Naive thymus-derived CD4-positive, alpha-beta T cell (primary cell): ENCODE measurements at places on chromosomes 16 and 17.

DNA sequence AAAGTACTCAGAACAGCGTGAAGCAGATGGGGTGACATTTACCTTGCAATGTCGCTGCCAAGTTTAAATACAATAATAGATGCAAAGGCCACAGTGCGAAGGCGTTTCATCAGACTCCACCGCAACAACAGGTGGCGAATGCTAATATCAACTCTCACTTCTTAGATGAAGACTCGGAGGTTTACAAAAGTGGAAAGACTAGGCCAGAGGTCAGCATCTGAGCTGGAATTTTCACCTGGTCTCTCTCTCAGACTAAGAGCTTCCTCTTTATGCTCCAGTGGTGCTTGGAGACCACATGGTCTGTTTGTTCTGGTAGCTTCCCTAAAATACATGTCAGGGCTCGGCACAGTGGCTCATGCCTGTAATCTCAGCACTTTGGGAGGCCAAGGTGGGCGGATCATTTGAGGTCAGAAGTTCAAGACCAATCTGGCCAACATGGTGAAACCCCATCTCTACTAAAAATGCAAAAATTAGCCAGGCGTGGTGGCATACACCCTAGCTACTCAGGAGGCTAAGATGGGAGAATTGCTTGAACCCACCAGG is 169.1 kb downstream of the XYLT1 start:
- no peaks in the 10 kb centered on the region for H3K27me3 ChIP-seq
- H3K27ac ChIP-seq: no peak overlapping the region
- no peaks in the 10 kb centered on the region for H3K36me3 ChIP-seq
- peaks cover 4% of the 10 kb centered on the region for H3K4me1 ChIP-seq

GRCh38 chr17:34478244-34478643 is 101.1 kb upstream of the TMEM132E start:
- no peak overlapping the region for H3K27ac ChIP-seq
- no peak overlapping the region for H3K4me3 ChIP-seq
- DNase-seq: no peak
- no peaks in the 10 kb centered on the region for H3K27me3 ChIP-seq
- no peaks in the 10 kb centered on the region for H3K36me3 ChIP-seq

GRCh38 chr17:78284146-78284545 is 52.7 kb downstream of the TMEM235 start:
- no peak overlapping the region for H3K4me3 ChIP-seq
- DNase-seq: no peak
- H3K36me3 ChIP-seq: no peaks in the 10 kb centered on the region
- H3K27ac ChIP-seq: no peak overlapping the region
- H3K27me3 ChIP-seq: no peaks in the 10 kb centered on the region

DNA sequence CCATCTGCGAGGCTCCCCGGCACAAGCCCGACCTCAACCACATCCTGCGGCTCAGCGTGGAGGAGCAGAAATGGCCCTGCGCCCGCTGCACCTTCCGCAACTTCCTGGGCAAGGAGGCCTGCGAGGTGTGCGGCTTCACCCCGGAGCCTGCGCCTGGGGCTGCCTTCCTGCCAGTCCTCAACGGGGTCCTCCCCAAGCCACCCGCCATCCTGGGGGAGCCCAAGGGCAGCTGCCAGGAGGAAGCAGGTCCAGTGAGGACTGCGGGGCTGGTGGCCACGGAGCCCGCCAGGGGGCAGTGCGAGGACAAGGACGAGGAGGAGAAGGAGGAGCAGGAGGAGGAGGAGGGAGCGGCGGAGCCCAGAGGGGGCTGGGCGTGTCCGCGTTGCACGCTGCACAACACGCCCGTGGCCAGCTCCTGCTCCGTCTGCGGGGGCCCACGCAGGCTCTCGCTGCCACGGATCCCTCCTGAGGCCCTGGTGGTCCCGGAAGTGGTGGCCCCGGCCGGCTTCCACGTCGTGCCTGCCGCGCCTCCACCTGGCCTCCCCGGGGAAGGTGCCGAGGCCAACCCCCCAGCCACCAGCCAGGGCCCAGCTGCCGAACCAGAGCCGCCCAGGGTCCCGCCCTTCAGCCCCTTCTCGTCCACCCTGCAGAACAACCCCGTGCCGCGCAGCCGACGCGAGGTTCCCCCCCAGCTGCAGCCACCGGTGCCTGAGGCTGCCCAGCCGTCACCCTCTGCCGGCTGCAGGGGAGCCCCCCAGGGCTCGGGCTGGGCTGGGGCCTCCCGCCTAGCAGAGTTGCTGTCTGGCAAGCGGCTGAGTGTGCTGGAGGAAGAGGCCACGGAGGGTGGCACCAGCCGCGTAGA is 13.1 kb upstream of the PRR35 start:
- no peaks in the 10 kb centered on the region for H3K27me3 ChIP-seq
- no peaks in the 10 kb centered on the region for H3K4me1 ChIP-seq
- no peaks in the 10 kb centered on the region for H3K36me3 ChIP-seq
- peak; percentile 54 for DNase-seq
- no peak overlapping the region for H3K27ac ChIP-seq

DNA sequence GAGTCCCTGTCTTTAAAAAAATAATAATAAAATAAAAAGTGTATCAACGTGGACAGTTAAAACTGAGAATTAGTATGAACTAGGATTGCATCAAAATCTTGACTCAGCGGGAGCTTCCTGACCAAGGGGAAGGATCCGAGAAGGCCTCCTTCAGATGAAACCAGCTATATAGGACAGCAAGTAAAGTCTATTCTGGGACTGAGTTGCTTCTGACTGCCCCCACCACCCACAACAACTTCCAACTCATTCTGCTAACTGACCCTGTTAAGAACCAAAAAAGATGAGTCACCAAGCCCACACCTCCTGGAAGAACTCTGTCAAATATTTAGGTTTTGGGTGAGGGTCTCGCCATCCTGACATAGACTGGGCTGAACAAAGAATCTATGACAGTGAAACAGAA is 24.9 kb downstream of the MPP3 start:
- H3K4me3 ChIP-seq: no peak overlapping the region
- H3K27me3 ChIP-seq: no peaks in the 10 kb centered on the region
- H3K4me1 ChIP-seq: no peaks in the 10 kb centered on the region
- no peak for DNase-seq
- H3K27ac ChIP-seq: no peak overlapping the region
- no peaks in the 10 kb centered on the region for H3K36me3 ChIP-seq

DNA sequence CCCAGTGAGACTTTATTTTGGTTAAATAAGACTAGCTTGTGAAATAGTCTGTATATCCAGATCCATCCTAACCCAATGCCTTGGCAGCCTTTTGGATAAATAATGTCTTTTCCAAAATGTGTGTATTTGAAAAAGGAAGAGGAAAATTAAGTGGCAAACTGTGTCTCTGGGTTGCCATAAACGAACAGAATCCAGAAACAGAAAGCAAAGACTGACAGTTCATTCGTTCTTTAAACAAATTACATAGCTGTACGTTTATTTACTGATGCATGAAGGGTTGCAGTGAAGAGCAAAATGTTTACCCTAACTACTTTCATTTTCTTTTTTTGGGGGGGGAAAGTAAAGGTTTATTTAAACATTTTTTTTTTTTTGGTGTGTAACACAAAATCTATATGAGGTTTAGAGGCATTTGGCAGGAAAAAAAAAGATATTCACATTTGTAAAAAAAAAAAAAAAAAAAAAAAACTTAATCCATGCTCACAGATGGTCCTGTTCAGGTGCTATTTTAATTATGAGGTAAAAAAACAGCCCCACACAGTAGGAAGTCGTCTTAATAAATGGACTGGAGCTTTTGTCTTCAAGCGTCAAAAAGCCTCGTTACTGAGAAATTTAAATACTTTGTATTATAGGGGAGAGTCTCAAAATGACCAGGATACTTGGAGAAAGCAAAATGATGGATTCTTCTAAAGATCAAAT is 245.9 kb downstream of the FTO start:
- no peaks in the 10 kb centered on the region for H3K27me3 ChIP-seq
- H3K27ac ChIP-seq: no peak overlapping the region
- H3K36me3 ChIP-seq: no peaks in the 10 kb centered on the region
- H3K4me1 ChIP-seq: peaks cover 4% of the 10 kb centered on the region

DNA sequence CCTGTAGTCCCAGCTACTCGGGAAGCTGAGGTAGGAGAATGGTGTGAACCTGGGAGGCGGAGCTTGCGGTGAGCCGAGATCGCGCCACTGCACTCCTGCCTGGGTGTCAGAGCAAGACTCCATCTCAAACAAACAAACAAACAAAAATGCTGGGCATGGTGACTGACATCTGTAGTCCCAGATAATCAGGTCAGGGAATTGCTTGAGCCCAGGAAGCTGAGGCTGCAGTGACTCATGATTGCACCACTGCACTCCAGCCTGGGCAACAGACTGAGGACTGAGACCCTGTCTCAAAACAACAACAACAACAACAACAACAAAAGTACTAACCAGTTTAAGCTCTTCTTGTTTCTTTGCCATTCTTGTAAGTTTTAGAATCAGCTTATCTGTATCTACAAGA is 383.0 kb upstream of the PMFBP1 start:
- H3K27ac ChIP-seq: no peak overlapping the region
- no peaks in the 10 kb centered on the region for H3K36me3 ChIP-seq
- no peak for DNase-seq
- H3K4me3 ChIP-seq: no peak overlapping the region
